ENCODE measurements at places on chromosomes 7 and 10.
A peak's percentile ranks its signal among the peaks of the same experiment; 100 is the strongest.

- no peak for DNase-seq
These were observed 121.7 kb downstream of the GLRX3 start for GRCh38 chr10:130257897-130258296.

GRCh38 chr7:90648834-90649233 is 52.7 kb downstream of the CDK14 start:
- DNase-seq, result no peak

- DNase-seq, result peak; percentile 98
These were observed 187.4 kb upstream of the AGR3 start for GRCh38 chr7:17069146-17069545.

- DNase-seq, result peak; percentile 1
These were observed 96.4 kb upstream of the PCGF5 start for GRCh38 chr10:91124016-91124415.

DNA sequence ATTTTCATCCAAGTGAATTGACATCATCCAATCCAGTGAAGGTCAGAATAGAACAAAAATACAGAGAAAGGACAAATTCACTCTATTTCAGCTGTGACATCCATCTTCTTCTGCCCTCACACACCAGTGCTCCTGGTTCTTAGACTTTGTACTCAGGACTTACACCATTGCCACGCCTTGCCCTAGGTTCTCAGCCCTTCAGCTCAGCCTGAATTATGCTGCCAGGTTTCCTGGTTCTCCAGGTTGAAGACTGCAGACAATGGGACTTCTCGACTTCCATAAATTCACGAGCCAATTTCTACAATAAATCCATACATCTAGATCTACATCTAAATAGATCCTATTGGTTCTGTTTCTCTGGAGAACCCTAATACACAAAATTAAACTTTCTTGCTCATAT is 181.2 kb upstream of the KCND2 start:
- DNase-seq, result no peak
